ENCODE measurements at places on chromosomes 5 and 9.

GRCh38 chr9:4986296-4986695, 1.2 kb downstream of the JAK2 start:
- no peak for DNase-seq

DNA sequence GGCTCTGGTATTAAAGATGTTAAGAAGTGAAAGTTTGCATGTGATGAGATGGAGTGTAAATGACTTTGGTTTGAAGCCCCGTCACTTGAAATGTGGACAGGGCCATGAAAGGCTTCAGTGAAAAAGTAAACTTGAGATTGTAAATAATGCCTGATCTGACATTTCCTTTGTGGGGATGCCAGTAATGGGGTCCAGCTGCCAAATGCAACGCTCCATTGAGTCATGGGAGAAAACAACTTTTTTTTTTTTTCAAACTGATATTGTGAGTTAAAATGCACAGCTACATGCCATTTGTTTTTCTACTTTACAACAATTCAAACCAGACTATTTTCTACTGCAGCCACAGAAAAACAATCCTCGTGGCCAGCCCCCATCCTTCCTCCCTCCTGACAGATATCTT, 327.0 kb upstream of the TNC start:
- no peak for DNase-seq

GRCh38 chr5:40634154-40634553, 45.6 kb upstream of the PTGER4 start:
- DNase-seq: no peak

GRCh38 chr9:82192211-82192610, 203.6 kb downstream of the SPATA31D1 start:
- no peak for DNase-seq

DNA sequence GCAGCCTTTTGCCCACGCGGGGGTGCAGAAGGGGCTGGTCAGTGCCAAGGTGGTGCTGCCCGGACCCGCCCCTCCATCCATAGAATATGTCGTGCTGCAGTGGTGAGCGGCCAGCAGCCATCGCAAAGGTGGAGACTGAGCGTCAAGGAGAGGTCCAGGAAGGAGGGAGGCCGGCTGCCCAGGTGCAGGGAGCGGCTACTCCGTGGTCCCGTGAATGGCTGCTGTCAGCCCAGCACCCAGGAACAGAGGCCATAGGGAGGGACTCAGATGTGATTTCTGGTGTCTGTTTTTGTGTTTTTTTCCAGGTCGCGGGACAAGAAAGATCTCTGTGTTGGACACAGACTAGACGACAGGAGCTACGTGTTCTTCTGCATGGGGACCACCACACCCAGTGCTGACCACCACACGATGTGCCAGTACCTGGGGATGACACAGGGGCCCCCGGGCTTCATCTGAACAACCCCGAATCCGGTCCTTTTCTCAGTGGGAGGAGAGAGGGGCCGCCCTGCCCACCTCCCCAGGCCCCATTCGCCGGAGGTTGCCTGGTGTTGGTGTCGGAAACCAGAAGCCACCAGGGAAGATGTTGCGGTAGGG, 29.0 kb downstream of the PAEP start:
- DNase-seq: no peak

- no peak for DNase-seq
Observed at GRCh38 chr9:110283751-110284150, 27.4 kb upstream of the TXN start.

GRCh38 chr5:78573318-78573717, 75.3 kb downstream of the LHFPL2 start:
- DNase-seq: no peak

GRCh38 chr9:6667633-6668280, 22.2 kb upstream of the GLDC start:
- DNase-seq: no peak

DNA sequence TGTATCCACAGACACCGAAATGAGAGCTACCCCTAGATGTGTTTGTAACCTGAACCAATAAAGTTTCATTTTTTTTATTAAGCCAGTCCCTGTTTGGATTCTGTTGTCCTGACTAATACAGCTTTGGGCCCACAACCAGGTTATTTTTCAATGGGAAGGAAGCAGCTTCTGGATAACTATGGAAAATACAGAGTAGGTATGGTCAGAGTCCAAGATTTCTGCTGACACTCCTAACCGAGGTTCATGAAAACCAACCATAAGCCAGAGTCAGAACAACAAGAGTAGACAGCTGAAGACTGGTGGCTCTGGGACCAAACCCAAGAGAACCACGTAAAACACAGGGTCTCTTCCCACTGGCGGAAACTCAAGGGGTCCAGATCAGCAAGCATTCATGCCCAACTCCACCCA, 10.8 kb downstream of the KLF9 start:
- DNase-seq: no peak

DNA sequence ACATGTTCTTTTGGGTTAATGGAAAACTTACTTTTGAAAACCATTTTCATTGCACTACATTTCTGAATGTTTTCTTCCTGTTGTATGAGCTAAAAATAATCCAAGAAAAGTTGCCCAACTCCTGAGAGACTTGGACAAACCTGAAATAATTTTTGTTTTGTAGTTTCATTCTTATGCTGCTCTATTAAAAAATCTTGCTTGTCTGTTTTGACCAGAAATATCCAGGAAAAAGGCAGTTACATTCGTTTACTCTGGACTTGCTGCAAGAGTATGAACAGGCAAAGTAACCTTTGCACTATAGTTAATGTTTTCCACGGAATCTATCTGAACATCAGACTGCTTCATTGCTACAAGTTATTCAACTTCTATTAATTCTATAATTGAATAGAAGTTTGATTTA, 200.1 kb upstream of the DAB2 start:
- no peak for DNase-seq

GRCh38 chr9:92353051-92353450, 27.3 kb downstream of the CENPP start:
- DNase-seq: no peak

DNA sequence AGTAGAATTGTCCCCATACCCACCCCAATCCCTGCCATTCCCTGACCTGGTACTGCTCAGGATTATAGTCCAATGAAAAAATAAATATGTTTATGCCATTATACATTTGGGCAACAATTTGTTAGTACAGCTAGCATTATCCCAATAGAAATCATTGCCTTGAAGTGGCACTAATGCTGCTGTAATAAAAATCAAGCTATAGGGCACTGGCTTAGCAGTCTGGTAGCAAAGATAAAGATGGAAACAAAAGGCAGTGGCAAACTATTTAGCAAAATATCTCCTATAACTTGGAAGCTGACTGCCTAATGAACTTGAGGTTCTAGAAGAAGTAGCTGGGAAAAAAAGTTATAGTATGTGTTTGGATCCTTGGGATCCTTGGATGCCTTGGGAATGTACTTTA, 2.2 kb upstream of the TOPORS start:
- DNase-seq: no peak

DNA sequence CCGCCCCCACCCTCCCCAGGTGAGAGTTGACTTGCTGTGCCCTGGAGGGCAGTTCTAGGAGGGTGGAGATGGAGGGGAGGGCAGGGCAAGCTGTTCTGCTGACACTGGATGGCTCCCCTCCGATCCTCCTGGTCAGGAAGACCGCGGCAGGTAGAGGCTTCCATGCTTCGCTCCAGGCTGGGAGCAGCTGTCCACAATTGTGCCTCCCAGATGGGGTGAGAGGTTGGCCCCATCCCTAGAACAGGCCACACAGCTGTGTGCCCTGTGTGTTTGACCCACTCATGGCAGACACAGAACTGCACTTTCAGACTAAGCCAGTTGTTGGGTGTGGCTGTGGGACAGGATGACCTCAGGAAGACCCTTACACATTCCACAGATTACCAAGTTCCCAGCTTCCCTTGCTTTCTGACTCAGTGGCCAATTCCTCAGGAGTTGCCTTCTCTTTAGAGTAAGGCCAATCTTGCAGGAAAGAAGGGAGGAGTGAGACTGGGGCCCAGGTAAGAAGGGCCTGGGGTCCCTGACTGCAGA, 72.1 kb upstream of the HSPA9 start:
- no peak for DNase-seq

- no peak for DNase-seq
Observed at GRCh38 chr5:1138445-1139245, 26.8 kb upstream of the SLC12A7 start.

GRCh38 chr5:179680014-179680779, 637 bp downstream of the CBY3 start:
- no peak for DNase-seq

GRCh38 chr5:146561711-146562110, 45.7 kb upstream of the GPR151 start:
- DNase-seq: no peak

- DNase-seq: no peak
Observed at GRCh38 chr9:99873531-99873930, 32.9 kb upstream of the STX17 start.

- no peak for DNase-seq
Observed at GRCh38 chr5:148416921-148417320, 33.2 kb downstream of the FBXO38 start.

GRCh38 chr9:87211669-87212068, 264.4 kb upstream of the GAS1 start:
- DNase-seq: no peak

DNA sequence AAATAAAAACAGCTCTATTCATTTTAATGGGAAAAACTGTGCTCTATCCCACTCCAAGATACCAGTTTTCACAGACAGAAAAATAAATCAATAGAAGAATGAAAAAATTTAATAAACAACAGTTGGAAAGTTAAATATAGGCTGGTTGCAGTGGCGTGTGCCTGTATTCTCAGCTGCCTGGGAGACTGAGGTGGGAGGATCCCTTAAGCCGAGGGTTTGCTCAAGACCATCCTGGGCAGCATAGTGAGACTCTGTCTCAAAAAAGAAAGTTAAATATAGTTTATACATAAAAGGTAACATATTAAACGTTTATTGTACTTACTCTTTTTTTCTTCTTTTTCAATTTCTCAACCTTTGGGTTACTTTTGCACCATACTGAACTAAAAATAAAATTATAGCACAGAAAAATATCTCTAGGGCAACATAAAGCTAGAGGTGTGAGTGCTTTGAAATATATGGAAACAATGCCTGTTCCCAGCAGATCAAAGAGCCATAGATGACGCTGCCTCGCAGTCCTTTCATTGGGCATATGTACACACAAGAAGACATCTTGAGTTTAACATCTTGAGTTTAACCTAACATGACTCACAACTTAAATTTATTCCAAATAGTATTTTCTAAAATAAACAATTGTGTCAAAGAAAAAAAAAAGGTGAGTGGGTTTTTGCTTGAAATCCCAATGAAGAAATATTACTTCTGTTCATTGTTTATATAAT, 25.7 kb upstream of the KLF9 start:
- DNase-seq: no peak

- no peak for DNase-seq
Observed at GRCh38 chr5:13658152-13658551, 286.3 kb downstream of the DNAH5 start.

GRCh38 chr5:43068037-43068436, 27.9 kb upstream of the ANXA2R start:
- no peak for DNase-seq

GRCh38 chr9:115691693-115692092, 461.9 kb upstream of the PAPPA start:
- no peak for DNase-seq

DNA sequence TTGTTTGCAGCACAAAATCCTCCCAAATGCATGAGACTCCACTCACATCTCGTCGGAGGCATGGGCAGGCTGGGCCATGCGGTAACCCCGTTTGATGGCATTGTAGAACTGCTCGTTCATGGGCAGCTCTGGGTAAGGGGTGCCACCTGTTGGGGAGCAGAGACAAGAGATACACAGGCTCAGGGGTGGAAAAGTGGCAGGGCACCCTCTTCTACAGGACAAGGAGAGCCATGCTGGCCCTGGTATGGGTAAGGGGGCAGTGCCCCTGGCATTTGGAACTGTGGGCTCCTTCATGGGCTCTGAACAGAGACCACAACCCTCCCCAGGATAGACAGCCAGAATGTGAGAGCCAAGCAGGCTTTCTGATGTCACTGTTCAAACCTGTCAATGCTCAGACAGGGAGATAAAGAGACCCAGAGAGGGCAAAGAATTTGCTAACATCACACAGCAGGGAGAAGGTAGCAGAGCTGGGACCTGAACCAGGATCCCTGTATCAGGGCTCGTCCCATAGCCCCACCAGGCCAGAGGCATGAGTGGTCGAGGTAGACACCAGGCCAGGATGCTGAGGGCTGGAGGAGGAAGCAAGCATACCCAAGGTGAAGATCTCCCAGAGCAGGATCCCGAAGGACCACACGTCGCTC, 33.2 kb upstream of the CSF1R start:
- DNase-seq: no peak

DNA sequence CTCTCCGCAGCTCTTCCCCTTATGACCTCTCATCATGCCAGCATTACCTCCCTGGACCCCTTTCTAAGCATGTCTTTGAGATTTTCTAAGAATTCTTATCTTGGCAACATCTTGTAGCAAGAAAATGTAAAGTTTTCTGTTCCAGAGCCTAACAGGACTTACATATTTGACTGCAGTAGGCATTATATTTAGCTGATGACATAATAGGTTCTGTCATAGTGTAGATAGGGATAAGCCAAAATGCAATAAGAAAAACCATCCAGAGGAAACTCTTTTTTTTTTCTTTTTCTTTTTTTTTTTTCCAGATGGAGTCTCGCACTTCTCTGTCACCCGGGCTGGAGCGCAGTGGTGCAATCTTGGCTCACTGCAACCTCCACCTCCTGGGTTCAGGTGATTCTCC, 20.7 kb upstream of the IL13 start:
- no peak for DNase-seq

- DNase-seq: no peak
Observed at GRCh38 chr5:143760131-143760505, 51.8 kb upstream of the HMHB1 start.

GRCh38 chr5:36392818-36393217, 91.1 kb upstream of the RANBP3L start:
- DNase-seq: no peak

- no peak for DNase-seq
Observed at GRCh38 chr9:134370638-134371037, 44.4 kb downstream of the RXRA start.

- DNase-seq: no peak
Observed at GRCh38 chr9:79573412-79573923, 1.7 kb downstream of the TLE4 start.

DNA sequence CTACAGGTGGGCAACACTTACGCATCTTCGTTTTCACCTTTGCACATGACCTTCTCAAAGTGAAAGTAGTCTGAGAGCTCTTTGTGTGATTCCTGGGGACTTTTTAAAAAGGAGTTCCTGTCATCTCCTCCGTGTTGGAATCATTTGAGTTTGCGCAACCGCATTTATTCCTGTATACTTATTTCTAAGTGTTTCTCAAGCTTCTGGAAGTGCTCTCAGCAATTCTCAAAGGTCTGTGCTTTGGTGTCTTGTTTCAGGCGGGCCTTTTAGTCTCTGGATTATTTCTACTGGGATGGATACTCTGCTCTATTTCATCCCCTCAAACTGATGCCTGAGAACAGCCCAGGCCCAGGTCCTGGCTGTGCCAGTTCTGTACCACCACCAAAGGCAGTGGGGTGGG, 226.5 kb upstream of the TUT7 start:
- no peak for DNase-seq

- no peak for DNase-seq
Observed at GRCh38 chr5:154165886-154166285, 24.6 kb upstream of the GALNT10 start.
